PC-9 (cell line): ENCODE measurements at places on chromosomes 16 and 17. TPM values are rescaled to one million over a fixed set of nuclear protein-coding genes. Genes with fewer than 3 reads are reported as not detected.

HOXB7 gene
- 28.2 and 34.0 TPM in 2 replicates for total RNA-seq

ARSG gene
- total RNA-seq: 4.0 and 6.6 TPM in 2 replicates

MGAT5B gene
- total RNA-seq: 13.9 and 14.3 TPM in 2 replicates

CLEC16A gene
- total RNA-seq: 34.9 and 45.0 TPM in 2 replicates

GRCh38 chr17:31058976-31059375 is 35.8 kb upstream of the NF1 start:
- DNase-seq: no peak
- H3K4me1 ChIP-seq: no peaks in the 10 kb centered on the region
- no peak overlapping the region for H3K4me3 ChIP-seq
- no peaks in the 10 kb centered on the region for H3K27me3 ChIP-seq
- no peaks in the 10 kb centered on the region for H3K36me3 ChIP-seq

DNA sequence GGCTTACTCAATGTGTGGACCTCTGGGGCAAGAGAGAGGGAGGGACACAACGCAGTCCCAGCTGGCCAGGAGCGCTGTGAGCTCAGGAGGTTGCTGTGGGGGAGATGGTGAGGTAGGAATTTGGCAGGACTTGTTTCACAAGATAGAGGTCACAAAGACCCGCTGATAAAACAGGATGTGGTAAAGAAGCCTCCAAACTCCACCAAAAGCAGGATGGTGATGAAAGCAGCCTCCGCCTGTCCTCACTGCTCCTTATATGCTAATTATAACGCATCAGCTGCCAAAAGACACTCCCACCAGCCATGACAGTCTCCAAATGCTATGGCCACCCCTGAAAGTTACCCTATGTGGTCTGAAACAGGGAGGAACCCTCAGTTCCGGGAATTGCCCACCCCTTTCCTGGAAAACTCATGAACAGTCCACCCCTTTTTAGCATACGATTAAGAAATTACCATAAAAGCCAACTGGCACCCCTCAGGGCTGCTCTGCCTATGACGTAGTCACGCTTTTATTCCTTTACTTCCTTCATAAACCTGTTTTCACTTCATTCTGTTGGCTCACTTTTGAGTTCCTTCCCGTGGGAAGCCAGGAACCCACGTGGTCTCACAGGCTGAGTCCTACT is 5.3 kb upstream of the EIF4A3 start:
- no peaks in the 10 kb centered on the region for H3K27me3 ChIP-seq
- H3K36me3 ChIP-seq: no peaks in the 10 kb centered on the region
- peak overlapping the region; percentile 33 for H3K27ac ChIP-seq
- H3K4me1 ChIP-seq: peaks cover 19% of the 10 kb centered on the region
- H3K4me3 ChIP-seq: no peak overlapping the region
- DNase-seq: no peak

DNA sequence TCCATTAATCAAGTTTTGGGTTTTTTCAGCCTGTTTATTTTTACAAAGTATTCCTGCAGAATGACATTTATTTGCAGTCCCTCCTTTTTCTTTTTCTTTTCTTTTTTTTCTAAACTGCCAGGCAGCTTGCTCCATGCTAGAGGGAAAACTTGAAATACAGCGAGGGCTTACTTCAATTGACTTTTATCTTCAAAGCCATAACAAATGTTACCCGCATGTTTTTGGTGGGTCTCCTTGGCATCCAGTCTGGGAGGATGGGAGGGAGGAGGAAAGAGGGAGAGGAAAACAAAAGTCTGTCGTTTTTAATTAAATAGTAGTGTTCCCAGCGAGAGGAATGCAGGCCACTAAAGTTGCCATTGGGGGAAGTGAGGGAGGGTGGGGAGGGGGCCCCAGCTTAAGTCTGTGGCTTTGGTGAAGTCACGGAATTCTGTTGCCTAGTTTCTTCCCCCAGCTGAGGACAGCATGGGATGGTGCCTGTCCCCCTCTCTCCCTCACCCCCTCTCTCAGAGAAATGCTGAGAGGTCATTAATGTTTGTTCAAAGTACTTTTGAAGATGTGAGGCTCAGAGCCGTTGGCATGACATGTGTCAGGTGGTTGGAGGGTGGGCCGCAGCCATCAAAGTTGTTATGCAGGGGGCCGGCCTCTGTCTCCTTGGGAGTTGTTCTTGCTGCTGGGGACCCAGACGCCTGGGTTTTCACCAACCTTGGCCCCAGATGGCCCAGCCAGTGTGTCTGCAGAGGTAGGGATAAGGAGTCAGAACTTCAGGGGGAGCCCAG is 2.9 kb downstream of the NKD1 start:
- H3K4me3 ChIP-seq: no peak overlapping the region
- H3K27ac ChIP-seq: no peak overlapping the region
- no peaks in the 10 kb centered on the region for H3K4me1 ChIP-seq
- H3K27me3 ChIP-seq: no peaks in the 10 kb centered on the region
- DNase-seq: no peak

DNA sequence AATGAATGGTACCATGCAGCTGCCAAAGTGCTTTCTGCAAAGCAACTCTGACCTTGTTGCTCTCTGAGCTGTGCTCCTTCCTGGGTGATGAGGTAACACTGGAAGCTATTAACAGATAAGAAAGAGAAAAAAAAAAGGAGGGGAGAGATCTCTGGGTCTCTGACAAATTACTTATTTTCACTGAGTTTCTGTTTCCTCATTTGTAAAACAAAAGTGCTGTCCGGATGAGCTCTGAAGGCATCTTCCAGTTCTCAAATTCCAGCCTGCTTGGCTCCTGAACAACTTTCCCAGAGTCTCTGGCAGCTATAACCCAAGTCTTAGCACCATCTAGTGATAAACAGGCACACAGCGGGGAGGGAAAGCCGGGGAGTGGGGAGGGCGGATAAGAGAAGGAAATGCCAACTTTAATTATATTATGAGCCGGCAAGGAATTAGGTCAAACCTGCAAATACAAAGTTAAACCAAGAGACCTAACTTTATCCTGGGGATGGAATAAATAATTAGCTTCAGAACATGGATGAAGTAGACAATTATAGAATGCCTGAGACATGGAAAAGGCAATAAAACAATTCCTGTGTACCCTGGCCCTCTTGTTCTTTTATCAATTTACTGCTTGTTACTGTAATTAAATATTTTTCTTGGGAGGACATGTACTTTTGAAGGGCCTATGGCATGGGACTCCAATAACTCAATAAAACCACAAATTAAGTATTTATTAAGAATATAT is 61.3 kb upstream of the KIFC3 start:
- peak; percentile 64 for DNase-seq
- H3K27ac ChIP-seq: peak overlapping the region; percentile 41
- peaks cover 40% of the 10 kb centered on the region for H3K4me1 ChIP-seq
- no peak overlapping the region for H3K4me3 ChIP-seq

DNA sequence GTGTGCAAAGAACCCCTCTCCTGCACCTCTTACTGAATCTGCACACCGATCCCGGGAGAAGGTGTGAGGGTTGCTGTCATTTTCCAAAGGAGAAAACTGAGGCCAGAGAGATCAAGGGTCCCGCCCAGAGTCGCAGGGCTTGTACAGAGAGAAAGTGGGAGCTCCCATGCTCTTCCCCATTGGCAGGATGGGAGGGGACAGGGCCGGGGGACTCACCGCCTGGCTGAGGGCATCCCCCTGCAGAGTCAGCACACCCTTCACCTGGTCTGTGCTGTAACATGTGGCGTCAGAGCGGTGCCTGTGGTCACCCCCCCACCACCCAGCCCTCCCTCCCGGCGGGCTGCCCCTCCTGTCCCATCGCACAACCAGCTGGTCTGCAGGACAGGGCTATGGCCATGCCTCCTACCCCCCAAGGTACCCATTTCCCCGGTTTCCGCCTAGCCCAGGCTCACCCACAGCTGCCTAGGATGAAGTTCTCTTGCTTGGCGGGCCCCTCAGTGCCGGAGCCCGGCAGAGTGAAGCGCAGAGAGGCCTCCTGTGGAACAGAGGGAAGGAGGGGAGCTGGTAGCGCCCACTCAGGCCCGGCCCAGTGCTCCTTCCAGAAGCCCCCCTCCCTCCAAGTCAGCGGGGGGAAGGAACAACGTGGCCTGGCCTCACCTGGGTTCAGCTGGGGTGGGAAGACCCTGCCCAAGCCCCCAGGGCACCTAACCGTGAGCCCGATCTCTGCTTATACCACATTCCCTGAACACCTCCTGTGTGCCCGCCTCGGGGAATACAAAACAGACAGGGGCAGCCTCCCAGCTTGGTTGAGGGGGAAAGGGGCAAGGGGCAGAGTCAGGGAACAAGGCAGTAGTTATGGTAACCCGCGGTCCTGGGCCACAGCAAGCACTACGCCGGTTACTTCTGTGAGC is 1.1 kb downstream of the ROGDI start:
- H3K4me3 ChIP-seq: peak overlapping the region; percentile 81
- peak overlapping the region; percentile 76 for H3K27ac ChIP-seq
- H3K36me3 ChIP-seq: no peaks in the 10 kb centered on the region; the same call in 1 of the 2 replicates
- no peak for DNase-seq
- H3K27me3 ChIP-seq: no peaks in the 10 kb centered on the region

- no peak for DNase-seq
- H3K27me3 ChIP-seq: no peaks in the 10 kb centered on the region
- H3K36me3 ChIP-seq: no peaks in the 10 kb centered on the region
- H3K4me3 ChIP-seq: no peak overlapping the region
These were observed 44.1 kb upstream of the EMP2 start for GRCh38 chr16:10624527-10624926.

DNA sequence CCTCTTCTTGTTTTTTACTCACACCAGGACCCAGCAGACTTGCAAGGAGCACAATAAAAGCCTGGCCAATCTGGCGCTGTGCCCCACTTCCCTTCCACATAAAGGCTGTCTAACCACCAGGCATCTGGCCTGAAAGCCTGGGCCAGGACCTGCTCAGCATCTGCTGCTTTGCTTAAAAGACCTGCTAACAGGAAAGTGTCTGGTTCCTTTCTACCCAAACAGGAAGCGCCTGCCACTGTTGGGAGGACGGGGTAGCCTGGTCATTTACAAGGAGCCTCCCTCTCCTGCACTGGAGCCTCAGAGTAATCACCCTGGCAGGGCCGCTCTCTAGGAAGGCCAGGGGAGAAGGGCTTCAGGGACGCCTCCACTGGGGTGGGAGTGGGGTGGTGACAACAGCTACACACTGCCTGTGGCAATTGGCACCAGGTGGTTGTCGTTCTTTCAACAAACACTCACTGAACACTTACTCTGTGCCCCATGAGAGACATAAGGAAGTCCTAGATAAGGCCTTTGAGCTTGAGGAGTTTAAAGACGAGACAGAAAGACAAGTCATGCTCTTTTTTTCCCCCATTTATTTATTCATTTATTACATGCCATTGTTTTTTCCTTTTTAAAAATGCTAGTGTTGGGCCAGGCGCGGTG is 6.3 kb upstream of the MMP28 start:
- peaks cover under 1% of the 10 kb centered on the region for H3K4me1 ChIP-seq
- peaks cover 10% of the 10 kb centered on the region for H3K27me3 ChIP-seq
- H3K36me3 ChIP-seq: no peaks in the 10 kb centered on the region
- H3K27ac ChIP-seq: no peak overlapping the region
